Lower leg skin (tissue), 4 donors: ENCODE measurements at places on chromosomes 13 and 19. TPM values are rescaled to one million over a fixed set of nuclear protein-coding genes. Genes with fewer than 3 reads are reported as not detected.

TMEM145 gene
- total RNA-seq = not detected

NLRP12 gene
- 0.04 TPM for total RNA-seq

ZNF556 gene
- not detected for total RNA-seq

SOHLH2 gene
- total RNA-seq = not detected

PSG2 gene
- not detected for total RNA-seq

KLK12 gene
- total RNA-seq = 2.1 TPM

PRODH2 gene
- not detected for total RNA-seq

GRCh38 chr13:99659226-99659625 is 158.0 kb downstream of the TM9SF2 start:
- DNase-seq = no peak

GRCh38 chr13:21911646-21912298 is 240.9 kb downstream of the FGF9 start:
- DNase-seq = no peak

DNA sequence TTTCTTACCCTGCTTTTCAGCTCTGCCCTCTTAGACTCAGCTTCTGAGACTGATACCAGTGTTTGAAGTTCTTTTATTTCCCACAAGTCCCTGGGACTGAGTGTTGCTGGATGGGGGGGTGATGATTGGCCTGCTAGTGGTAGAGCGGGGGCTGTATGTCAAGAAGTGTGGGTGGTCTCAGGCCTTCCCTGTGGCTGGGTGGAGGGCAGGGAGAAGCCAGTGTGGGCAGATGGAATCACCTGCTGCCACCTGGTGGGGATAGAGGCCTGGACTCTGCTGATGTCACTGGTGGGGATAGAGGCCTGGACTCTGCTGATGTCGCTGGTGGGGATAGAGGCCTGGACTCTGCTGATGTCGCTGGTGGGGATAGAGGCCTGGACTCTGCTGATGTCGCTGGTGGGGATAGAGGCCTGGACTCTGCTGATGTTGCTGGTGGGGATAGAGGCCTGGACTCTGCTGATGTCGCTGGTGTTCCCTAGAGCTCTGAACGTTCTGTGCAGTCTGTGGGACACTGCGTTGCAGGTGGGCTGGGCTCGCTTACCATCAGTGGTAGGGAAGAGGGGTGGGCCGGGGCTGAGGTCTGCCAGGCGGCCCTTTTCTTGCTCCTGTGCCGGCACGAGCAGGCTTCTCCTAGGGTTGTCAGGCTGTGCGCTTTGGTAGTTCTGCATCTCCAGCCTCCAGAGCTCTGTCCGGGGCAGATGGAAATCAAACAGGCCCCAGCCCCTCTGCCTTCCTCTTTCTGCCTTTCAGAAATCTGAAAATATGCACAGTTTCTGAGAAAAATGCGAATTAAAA is 101.3 kb downstream of the ARHGEF7 start:
- DNase-seq = no peak

GRCh38 chr19:50266896-50267295 is 62.3 kb downstream of the KCNC3 start:
- no peak for DNase-seq

DNA sequence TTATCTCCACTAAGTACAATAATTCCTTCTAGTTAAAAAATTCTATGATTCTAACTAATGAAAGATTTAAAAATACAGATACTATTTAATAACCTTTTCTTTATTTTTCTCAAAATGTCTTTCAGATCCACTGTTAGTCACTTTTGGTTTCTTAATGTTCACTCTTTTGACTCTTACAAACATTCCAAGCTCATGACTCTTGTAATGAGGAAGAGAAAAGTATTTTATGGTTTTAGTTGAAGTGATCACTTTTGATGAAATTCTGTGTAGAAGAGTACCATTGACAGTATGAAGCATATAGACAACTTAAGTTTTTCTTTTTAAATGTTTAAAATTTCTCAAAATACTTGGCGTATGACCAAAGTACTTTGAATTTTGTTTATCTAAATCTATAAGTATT is 27.8 kb downstream of the COG3 start:
- DNase-seq = no peak

- DNase-seq = no peak
Observed at GRCh38 chr13:80906860-80907259, 565.9 kb upstream of the SPRY2 start.

DNA sequence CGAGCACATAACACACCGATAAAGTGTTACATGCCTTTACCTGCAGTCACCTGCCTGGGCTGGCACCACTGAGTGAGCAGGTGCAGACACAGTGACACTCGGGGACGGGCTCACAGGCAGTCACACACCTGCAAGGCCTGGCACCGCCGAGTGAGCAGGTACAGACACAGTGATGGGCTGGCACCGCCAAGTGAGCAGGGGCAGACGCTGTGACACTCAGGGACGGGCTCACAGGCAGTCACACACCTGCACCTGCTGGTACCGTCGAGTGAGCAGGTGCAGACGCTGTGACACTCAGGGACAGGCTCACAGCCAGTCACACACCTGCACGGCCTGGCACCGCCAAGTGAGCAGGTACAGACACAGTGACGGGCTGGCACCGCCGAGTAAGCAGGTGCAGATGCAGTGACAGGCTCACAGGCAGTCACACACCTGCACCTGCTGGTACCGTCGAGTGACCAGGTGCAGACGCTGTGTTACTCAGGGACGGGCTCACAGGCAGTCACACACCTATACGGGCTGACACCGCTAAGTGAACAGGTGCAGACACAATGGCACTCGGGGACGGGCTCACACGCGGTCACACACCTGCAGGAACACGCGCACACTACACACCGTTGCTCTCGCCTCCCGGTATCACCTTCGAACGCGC is 470 bp downstream of the ZNF835 start:
- DNase-seq = peak; percentile 71

GRCh38 chr13:41307884-41308640 is 3.0 kb upstream of the NAA16 start:
- no peak for DNase-seq

DNA sequence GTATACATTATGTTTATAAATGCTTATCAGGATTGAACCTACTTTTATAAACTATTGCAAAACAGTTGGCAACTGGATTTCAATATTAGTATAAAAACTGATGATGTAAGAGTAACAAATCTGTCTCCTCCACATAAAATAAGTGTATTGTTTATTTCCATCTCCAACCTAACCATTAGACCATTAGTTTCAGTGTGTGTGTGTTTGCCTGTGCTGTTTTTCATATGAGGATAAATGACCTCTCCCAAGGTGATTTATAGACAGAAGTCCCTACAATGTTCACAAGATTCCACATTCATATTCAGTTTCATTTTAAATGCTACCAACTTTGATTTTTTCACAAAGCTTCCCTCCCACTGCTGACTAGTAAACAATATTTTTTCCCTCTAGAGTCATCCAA is 871.6 kb downstream of the PCDH9 start:
- DNase-seq = no peak

GRCh38 chr13:108680011-108680410 is 50.6 kb downstream of the MYO16 start:
- no peak for DNase-seq

- DNase-seq = peak; percentile 94
Observed at GRCh38 chr19:12611361-12611699, 610 bp downstream of the ZNF791 start.

DNA sequence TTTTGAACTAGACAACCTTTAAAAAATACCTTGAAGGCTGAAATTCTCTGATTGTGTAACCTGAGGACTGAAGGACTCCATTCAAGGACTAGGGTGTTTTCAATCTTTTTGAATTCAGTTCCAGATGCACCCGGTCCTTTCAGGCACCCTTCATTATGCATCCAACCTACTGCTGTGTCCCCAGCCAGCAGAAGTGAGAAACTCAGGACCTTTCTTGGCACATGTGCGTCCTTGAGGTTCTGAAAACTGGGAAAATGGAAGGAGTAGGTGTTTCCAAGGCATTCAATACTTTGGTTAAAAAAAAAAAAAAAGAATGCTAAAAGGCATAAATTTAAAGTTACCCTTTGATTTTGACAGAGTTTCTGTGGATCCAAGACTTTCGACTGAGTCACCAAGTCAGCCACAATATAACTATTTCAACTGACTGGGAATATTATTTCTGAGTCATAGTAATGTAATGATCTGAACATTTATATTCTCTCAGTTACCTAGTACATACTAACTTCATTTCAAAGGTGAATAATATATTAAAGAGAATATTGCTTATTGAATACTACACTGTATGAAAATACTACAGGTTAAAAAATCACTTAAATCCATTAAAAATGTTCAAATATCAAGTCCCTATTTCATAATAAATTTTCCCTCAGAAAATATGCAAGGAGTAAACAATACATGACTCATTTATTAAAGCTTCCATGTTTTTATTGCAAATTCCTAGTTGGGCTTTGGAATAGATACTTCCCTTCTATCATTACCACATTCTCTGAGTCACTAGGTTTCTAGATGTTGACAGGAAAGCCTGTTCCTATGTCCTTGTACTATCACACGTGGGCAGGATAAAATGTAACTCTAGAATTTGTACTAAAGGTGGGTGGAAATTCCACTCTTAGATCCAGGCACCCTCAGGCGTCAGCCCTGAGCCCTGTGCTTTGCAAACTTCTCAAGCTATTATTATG is 2.4 kb upstream of the ITGBL1 start:
- no peak for DNase-seq

GRCh38 chr13:66040506-66040905 is 1189.6 kb downstream of the PCDH9 start:
- DNase-seq = no peak

DNA sequence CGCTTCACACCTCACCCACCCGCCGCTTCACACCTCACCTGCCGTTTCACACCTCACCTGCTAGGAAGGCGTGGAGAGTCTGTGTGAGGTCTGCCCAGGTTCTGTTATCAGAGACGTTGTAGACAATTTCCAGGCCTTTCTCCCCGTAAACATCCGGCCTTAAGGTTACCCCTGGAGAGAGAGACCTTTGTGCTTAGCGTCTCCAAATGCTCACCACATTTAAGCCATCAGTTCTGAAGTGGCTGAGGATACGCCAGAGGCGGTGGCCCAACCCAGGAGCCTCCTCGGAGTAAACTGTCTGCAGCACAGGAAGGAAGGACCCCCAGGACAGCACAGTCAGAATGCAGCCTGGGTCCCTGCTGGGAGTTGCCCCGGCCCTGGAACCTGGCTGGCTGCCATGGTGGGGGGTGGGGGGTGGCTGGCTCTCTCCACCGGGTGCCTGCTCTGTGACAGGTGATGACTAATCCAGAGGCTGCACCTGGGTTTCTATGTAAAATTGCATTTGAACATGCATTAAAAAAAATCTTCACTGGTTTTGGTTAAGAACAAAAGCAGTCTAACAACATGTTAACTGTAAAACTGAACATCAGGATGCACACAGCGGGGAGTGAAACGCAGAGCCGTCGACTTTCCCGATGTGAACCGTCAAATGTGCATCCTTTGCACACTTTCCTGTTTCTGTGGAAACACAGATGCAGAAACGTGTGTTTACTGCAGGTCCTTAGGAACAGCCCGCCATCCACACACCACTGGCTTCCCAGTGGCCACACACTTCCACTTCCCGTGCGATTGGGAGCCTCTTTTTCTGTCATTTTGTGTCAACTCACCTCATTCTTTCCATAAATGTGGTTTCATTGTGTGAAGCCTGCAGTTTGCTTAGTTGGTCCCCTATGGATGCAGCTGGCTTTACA is 4.5 kb downstream of the ATP4B start:
- peak; percentile 82 for DNase-seq

- no peak for DNase-seq
Observed at GRCh38 chr13:48311223-48311622, 7.7 kb downstream of the RB1 start.

GRCh38 chr13:36142735-36143134 is 11.6 kb upstream of the DCLK1 start:
- no peak for DNase-seq

DNA sequence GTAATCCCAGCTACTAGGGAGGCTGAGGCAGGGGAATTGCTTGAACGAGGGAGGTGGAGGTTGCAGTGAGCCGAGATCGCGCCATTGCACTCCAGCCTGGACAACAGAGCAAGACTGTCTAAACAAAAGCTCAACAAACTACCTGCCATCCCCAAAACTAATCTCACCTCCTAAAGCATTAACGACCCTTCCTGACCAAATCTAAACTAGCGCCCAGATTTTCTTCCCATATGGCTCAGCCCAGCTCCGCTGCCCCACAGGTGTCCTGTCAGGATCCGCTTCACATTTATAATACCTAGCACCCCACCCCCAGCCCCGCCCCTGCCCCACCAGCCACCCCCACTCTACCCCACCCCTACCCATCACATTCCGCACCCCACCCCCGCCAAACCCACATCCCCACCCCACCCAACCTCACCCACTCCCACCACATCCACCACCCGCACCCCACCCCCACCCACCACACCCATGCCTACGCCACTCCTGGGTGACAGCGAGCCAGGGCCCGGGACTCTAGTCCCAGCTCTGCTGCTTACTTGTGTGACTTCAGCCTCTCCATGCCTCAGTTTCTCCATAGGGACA is 599 bp downstream of the C19orf12 start:
- no peak for DNase-seq

GRCh38 chr13:44436589-44437337 is 63.1 kb downstream of the SERP2 start:
- peak; percentile 93 for DNase-seq

DNA sequence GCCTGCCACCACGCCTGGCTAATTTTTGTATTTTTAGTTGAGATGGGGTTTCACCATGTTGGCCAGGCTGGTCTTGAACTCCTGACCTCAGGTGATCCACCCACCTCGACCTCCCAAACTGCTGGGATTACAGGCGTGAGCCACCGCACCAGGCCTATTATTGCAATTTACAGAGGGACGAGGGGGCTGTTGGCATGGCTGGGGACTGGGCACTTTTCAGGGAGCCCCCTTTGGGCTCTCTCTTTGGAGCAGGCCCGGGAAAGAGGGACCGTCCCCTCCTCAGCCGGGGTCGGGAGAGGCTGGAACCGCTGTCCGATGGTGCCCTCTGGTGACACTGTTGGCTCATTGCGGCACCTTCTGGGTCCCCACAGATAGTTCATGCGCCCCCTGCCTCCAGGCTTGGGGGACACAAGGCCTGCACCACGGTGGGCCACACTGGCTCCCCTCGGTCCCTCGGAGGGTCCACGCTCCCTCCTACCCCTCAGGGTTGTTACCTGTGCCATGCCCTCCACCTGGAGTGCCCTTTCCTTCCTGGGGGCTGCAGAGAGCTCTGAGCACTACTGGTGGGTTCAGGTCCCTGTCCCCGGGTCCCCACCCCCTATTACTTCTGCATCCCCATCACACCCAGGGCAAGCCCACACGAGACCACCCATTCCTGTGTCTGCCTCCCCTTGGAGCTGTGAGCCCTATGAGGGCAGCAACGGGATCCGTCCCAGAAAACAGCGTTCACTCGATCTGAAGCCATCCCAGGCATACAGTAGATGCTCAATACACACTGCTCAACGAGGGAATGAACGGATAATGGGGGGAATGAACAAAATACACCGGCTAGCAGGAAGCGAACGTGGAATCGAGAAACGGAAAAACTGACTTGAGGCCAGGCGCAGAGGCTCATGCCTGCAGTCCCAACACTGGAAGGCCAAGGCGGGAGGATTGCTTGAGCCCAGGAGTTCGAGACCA is 12.5 kb downstream of the FEM1A start:
- no peak for DNase-seq

GRCh38 chr19:55173714-55174409 is 6.2 kb downstream of the SYT5 start:
- DNase-seq = peak; percentile 93

GRCh38 chr13:25112695-25113255 is 16.8 kb downstream of the PABPC3 start:
- DNase-seq = no peak

GRCh38 chr13:41944229-41944628 is 16.7 kb downstream of the VWA8 start:
- DNase-seq = no peak
